ENCODE measurements at places on chromosomes 1 and 21.

- DNase-seq, result no peak
Observed at GRCh38 chr1:178275049-178275448, 181.1 kb downstream of the RASAL2 start.

DNA sequence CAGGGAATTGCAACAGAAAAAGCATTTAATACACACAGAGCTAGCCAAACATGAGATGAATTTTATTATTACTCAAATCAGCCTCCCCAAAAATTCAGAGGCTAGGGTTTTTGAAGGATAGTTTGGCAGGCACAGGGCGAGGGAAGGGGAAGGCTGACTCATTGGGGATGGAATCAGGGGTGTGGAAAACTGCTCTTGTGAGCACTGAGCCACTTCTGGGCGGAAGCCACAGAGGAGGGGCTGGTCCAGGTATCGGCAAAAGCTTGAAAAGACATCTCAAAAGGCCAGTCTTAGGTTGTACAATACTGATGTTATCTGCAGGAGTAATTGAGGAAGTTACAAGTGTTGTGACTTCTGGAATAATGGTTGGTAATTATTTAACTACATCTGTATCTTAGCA lies 109.4 kb downstream of the TLR5 start:
- DNase-seq, result no peak

DNA sequence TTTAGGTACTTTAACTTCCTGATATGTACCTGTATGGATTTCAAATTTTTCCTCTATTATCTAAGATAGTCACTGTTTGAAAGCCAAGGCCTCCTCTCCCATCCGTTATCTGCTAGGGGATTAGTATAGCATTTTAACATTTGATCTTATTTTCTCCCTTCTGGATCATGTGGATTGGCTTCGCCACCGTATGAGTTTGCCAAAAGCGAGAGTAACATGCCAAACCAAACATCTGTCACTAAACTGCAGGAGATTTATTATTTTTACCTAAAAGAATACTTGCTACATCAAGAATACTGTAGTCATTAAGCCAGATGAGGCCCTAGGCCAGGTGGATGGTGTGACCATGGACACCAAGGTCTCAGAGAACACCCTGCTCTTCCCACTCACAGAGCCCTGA lies 28.5 kb upstream of the EEIG2 start:
- no peak for DNase-seq

GRCh38 chr1:12072741-12073140 lies 9.6 kb downstream of the TNFRSF8 start:
- no peak for DNase-seq

DNA sequence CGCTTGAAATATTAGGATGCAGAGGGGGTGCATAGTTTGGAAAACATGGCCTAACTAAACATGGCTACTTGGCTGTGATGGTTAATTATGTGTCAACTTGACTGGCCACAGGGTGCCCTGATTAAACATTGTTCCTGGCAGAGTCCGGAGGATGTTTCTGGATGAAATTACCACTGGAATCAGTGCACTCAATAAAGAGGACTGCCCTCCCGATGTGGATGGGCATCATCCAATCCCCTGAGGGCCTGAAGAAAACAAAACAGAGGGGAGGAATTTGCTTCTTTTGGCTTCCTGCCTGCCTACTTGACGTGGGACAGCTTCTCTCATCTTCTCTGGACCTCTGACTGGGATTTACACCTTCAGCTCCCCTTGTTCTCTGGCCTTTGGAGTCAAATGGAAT lies 79.1 kb upstream of the KCNE2 start:
- no peak for DNase-seq

DNA sequence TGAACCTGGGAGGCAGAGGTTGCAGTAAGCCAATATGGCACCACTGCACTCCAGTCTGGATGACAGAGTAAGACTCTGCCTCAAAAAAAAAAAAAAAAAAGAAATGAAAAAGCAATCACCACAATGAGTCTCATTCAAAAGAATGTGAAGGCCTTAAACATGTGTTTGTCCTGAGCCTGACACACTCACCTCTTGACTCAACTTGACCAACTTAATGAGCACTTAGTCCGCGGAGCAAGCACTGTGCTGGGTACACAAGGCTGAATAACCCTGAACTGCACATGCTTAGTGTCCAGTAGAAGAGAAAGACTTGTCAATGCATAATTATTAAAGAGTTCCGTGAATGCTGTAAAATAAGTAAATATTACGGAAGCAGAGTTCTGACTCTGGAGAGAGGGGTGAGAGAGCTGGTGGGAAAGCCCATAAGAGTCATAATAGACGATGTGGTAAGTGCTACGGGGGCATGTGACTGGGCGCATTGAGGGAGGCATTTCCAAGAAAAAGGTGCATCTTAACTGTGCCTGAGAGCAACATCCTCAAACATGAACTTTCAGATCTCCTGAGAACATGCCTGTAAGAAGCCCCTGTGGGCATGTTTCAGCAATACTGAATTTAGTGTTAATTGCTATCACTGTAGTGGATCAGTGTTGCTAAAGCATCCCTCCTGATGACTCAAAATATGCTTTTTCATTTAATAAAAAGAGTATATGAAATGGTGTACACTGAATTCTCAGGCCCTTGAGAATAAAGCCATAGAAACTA lies 27.2 kb downstream of the MCOLN2 start:
- no peak for DNase-seq

- DNase-seq, result no peak
Observed at GRCh38 chr1:102472520-102472919, 475.8 kb upstream of the OLFM3 start.

DNA sequence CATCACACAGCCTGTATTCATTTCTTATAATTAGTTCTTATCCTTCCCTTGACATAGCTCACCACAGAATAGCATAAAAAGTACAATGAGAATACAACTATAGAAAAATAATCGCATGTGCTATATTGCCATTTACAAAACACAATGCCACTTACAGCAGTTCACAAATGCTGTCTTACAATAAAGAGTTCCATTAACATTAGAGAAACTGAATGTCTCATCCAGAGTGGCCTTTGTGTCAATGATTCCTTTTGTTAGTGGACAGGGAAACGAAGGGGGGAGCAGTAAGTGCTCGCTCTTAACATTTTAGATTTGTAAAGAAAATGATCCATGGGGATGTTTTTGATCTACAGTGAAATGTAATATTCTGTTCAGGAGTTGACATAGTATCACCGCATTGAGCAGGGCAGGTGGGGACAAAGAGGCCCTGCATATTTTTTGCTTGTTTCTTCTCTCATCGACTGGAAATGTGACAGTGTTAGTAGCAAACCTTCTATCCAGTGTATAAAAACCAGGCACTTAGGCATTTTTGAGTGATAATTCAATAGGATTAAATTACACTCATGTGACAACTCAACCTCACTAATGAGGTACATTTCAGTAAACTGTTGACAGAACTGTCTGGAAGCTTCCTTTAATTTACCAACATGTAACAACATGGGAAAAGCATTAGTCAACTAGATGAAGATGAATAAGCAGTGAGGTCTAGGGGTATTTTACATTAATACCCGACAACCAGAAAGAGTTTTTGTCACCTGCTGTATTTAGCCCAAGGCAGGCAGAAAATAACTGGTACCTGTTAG lies 35.6 kb upstream of the RRP15 start:
- peak; percentile 60 for DNase-seq

- peak; percentile 22 for DNase-seq
Observed at GRCh38 chr1:33634806-33635205, 162.4 kb downstream of the ZSCAN20 start.

- DNase-seq, result no peak
Observed at GRCh38 chr1:37850352-37850955, 8.9 kb downstream of the MTF1 start.

- no peak for DNase-seq
Observed at GRCh38 chr1:38736399-38736798, 123.2 kb downstream of the RRAGC start.

DNA sequence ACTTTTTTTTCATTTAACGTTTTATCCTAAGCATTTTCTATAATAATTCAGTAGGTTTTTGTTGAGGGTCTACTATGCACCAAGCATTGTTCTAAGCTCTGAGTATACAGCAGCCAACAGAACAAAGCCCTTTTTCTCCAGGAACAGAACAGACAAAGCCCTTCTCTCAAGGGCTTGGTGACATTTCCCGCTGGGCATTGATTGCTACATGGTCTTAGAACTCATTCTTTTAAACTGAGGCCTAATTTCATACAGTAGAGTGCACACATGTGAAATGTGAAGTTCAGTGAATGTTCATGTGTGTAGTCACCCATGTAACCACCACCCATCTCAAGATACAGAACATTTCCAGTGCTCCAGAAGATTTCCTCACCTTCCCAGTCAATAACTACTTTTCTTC lies 15.2 kb upstream of the PDIK1L start:
- no peak for DNase-seq

GRCh38 chr1:225919906-225920305 lies 4.1 kb downstream of the PYCR2 start:
- no peak for DNase-seq

DNA sequence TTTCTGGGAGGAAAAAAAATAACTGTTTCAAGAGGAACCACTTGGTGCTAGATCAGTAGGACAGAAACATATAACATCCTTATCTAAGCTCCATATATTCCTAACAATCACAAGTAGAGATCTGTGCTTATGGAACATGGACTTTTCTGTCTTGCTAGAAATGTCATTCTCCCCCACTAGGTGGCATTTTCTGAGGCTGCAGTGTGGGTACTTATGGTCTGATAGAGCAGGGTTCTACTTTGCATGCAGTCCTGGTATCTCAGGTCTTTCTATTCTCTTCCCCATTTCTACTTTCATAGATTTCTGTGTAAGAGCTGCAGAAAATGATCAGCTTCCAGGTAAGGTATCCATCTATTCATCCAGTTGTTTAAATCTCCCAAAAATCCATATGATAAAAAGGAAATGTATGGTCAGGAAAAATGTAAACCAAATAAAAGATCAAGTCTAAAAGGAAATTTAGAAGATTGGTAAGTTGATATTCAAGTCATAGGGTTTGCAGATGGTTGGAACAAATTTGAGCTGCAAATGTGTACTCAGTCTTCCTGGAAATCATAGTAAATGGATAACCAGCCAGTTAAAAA lies 1.5 kb downstream of the ZNF684 start:
- DNase-seq, result peak; percentile 46

- DNase-seq, result peak; percentile 49
Observed at GRCh38 chr1:2311184-2312032, 79.9 kb downstream of the MORN1 start.

DNA sequence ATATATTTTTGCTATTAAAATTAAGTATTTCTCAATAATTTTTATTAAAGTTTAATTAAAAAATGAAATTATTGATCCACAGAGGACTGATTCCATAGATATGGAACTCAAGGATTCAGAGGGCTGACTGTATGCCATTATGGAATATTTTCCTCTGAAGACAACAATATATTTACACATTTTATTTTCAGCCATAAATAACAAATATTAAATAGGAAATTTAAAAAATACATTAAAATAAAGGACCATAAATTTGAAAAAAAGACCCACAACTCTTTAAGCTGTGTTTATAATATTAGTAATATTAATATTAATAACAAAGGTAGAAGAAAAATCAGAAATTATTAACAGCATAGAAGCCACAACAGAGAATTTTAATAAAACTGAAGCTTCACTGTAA lies 18.2 kb downstream of the RGS13 start:
- DNase-seq, result no peak

DNA sequence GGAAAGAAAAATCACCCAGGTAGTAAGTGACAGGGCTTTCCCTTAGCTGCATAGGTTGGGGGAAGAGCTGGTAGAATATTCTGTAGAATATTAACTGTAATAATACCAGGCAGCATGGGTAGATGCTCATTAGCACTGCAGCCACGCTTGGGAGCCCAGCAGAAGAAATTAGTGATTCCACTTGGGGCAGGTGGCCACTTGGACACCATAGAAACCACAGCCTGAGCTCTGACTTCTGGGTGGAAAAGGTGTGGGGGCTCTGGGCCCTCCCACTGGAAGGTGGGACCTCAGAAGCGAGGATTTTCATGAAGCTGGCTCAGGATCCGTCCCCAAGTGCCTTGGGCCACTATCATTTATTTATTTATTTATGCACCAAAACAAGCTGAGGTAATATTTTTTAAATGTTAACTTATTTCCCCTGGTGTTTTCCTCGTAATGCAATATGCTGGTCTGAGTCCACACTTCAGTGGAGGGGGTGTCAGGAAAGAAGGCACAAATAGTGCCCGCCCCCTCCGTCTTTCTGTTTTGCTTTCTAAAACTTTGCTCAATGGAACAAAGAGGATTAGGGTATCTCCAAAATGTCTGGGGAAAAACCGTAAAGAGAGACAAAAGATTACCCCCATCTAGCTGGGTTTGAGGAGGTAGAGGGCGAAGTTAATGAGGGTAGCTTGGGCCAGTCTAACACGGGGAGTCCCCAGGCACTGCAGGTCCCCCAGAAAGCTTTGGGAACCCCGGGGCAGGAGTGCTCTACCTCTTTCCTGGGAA lies 75.2 kb upstream of the GADD45A start:
- DNase-seq, result no peak

DNA sequence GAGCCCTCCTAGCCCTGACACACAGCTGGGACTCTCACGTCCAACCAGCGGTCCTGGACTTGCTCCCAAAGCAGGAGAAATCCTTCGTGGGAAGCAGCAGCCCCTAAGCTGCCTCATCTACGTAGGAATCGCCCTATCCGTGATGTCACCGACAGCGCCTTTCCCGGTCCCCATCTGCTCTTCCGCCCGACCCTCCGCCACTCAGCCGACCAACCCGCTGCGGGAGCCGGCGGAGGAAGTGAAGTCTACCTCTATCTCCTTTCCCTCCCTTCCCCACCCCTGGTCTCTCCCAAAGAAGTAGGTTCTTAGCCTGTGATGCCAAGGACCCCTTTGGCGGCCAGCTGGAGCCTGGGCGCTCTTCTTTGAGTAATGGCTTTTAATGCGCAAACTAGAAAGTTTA lies 272.1 kb downstream of the FAM72C start:
- no peak for DNase-seq

DNA sequence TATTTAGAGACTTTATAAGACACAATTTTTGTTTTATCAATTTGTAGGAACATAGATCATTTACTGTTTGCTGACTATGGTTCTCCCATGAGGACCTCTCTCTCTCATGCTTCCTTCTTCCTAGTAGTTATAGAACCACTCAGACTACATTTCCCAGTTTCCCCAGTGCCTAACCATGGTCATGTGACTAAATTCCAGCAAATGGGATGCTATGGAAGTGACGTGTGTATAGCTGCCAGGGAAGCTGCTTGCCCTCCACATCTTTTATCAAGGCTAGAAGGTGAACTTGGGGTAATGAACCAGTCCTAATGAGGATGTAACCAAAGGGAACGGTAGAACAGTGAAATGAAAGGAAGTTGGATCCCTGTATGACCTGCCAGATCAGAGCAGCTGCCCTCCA lies 184.0 kb downstream of the MIS18A start:
- DNase-seq, result no peak

- no peak for DNase-seq
Observed at GRCh38 chr21:46061518-46061917, 36.4 kb upstream of the COL6A2 start.

- peak; percentile 97 for DNase-seq
Observed at GRCh38 chr1:36448530-36449056, 1.7 kb downstream of the OSCP1 start.

- no peak for DNase-seq
Observed at GRCh38 chr1:14128096-14128495, 428.1 kb downstream of the PRDM2 start.

- DNase-seq, result no peak
Observed at GRCh38 chr1:35958558-35958957, 27.7 kb downstream of the AGO3 start.

- DNase-seq, result no peak
Observed at GRCh38 chr1:245475961-245476516, 321.3 kb downstream of the KIF26B start.

Data from NCI-H2171 treated with DMSO at 0.1 percent for 48 hours (cell line).